ENCODE measurements at places on chromosomes 4 and X. TPM values are rescaled to one million over a fixed set of nuclear protein-coding genes. Genes with fewer than 3 reads are reported as not detected.

DNA sequence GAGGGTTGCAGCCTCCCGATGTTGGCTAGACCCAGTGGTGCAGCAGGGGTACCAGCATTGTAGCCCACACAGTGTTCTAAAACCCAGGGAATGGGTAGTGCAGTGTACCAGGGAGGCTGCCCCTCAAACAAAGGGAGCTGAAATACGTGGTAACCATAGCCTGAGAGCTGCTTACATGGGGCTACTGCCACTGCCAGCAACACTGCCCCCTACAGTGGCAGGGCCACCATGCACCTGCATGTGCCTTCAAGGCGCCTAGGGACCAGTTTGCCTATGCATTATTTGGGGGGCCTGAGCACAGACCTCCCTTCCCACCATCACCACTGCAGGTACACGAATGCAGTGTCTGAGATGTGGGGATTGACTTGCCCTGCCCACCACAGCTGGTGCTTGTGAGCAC is 21.0 kb upstream of the BMP15 start:
- no peak for DNase-seq

DNA sequence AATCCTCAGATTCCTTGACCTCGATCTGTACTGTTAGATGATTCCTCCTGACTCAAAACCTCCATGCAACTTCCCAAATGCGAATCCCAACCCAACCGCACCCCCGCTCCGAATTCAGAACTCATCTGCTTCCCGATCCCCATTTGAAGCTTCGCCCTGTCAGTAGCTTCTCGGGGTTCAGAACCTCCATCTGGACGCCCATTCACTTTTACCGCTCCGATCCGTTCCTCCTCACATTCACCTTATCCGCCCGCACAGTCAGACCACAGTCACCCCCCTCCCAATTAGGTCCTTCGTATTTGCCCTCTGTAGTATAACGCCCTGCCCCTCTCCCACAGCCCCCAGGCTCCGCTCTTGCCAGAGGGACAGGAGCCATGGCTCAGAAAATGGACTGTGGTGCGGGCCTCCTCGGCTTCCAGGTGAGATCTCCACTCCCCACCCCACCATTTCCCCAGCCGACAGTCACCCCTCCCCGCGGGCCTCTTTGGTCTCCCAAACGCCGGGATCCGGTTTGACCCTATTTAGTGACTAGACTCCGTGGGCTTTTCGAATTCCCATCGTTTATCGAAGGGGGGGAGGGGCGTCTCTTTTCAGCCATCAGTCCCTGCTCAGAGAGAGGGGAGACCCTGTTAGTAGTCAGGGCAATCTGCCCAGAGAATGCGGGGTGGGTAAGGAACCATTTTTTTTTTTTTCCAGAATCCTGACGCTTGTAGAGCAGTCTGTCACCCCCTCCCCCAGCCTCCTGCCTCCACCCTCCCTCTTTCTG is 691 bp downstream of the MAGED1 start:
- peak; percentile 17 for DNase-seq

DNA sequence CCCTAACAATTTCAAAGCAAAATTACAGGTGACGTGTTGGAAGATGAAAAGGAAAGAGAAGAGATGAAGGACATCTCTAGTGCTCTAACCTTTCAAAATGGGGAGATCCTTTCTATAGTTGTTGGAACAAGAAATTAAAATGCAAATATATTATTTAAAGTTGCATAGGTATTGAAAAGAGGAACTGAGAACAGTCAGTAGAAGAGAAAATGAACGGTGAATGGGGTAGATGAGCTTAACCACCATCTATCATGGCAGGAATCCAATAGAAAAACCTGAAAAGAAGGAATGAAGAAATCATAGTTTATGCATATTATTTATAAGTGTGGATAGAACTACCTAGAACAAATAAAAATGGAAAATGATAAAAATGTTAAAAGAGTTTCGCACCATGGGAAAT is 42.0 kb downstream of the ANXA5 start:
- no peak for DNase-seq

DNA sequence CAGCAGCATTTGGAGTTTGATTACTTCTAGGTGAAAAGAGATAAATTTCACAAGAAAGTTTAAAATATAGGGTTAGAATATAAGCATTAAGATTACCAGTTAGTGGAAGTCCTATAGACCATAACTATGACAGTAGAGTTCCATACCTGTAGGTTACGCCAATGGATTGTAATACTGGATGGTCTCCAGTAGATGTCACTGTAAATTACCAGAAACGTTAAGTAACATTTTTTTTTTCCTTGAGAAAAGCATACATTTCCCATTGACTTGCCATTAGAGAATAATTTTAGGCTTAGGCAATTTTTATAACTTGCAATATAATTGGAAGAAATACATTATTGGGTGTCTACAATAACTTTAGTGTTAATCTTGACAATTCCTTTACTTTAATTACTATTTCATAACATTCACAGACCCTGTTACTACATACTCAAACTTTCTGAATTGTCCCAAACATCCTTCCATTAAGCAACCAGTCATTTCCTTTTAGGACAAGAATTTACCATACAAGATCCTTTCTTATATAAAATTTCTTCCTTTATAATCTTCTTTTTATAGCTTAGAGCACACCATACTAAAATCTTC is 304.1 kb upstream of the TECRL start:
- no peak for DNase-seq

DNA sequence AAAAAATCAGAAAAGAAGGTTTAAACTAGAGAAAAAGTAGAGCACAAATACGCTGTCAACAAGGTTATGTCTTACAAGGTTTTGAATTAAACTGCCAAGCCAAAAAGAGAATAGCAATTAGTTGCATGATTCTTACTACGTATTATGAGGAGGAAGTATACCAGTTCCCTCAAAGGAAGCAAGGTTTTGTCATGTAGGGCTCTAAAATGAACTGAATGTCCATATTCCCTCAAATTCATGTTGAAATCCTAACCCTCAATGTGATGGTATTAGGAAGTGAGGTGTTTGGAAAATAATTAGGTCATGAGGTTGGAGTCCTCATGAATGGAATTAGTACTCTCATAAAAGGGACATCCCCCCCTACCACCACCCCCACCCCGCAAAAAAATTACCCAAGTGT is 201.0 kb downstream of the FBXW7 start:
- no peak for DNase-seq

- no peak for DNase-seq
Observed at GRCh38 chr4:71648923-71649322, 135.0 kb downstream of the GC start.

DNA sequence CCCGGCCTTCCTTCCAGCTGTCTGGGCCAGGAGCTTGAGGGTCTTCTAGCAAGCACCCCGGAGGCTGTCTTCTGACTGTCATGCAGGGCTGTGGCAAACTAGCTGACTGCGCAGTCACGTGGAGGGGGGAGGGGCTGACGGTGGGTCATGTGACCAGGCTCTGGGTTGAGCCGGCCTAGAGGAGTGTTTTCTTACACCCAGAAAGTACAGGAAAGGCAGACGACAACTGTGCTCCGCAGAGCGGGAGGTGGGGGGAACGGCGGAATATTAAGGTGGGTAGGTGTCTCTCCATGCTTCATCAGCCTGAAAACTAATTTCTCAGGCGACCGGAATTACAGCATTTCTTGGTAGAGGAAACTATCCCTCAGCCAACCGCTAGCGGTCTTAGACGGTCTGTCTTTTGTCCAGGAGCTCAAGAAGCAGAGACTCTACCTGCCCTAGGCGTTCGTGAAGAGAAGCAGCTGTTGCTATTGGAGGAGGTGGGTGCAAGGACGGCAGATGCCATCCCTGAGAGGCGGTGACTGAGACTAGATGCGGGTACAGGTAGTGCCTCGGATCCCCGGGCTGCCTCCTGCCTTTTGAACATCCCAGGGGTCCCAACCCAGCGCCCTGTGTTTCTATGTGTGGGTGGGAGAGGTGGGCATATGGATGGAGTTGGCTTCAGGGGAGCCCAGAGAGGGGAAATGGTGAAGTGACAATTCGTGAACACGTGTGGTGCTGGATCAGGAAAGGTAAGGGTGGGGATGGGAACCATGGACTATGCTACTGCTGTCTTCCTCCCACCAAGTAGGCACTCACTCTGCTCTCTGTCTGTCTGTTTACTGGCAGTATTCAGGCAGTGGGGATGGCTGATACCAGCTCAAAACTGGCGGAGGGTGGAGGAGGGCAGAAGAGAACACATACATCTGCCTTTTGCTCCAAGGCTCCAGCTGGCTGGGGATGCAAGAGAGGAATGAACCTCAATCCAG is 8.8 kb downstream of the GPRASP1 start:
- peak; percentile 86 for DNase-seq

DNA sequence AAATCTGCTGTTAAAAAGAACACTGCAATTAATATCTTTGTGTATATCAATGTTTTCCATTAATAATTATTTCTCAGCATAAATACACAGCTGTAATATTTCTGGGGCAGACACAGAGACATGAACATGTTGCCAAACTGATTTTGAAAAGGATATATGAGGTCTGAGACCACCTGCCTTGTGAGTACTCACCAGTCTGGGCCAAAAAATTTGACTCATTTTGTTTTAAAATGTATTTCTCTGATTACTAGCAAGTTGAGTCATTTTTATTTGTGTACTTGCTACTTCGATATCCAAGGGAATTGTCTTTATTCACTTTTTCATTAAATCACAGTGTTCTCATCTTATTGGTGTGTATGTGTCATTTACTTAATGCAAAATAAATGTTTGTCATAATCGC is 8.5 kb upstream of the RAI2 start:
- no peak for DNase-seq

GRCh38 chrX:76657499-76657898 is 230.0 kb downstream of the MAGEE1 start:
- no peak for DNase-seq

GRCh38 chr4:125316401-125316790 is 1.6 kb downstream of the FAT4 start:
- DNase-seq, result no peak

GRCh38 chrX:147838465-147839131 is 73.1 kb upstream of the FMR1 start:
- DNase-seq, result no peak

DNA sequence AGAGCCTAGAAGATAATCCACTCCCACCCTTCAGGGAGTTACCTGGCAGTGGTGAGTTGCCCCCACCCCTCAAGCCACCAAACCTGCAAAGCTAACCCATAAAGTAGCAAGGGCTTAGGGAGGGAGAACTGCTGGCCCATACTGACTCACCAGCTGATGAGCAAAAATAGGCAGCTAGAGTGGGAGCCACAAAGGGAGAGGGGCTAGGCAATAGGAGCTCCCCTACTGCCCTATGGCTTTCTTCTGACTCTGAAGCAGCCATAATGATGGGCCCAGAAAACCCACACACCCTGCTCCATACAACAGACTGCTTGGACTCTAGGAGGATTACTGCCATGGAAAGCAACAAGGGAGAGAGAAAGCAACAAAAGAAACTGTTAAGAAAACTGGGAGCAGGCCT is 8.0 kb downstream of the SNX12 start:
- DNase-seq, result no peak

DNA sequence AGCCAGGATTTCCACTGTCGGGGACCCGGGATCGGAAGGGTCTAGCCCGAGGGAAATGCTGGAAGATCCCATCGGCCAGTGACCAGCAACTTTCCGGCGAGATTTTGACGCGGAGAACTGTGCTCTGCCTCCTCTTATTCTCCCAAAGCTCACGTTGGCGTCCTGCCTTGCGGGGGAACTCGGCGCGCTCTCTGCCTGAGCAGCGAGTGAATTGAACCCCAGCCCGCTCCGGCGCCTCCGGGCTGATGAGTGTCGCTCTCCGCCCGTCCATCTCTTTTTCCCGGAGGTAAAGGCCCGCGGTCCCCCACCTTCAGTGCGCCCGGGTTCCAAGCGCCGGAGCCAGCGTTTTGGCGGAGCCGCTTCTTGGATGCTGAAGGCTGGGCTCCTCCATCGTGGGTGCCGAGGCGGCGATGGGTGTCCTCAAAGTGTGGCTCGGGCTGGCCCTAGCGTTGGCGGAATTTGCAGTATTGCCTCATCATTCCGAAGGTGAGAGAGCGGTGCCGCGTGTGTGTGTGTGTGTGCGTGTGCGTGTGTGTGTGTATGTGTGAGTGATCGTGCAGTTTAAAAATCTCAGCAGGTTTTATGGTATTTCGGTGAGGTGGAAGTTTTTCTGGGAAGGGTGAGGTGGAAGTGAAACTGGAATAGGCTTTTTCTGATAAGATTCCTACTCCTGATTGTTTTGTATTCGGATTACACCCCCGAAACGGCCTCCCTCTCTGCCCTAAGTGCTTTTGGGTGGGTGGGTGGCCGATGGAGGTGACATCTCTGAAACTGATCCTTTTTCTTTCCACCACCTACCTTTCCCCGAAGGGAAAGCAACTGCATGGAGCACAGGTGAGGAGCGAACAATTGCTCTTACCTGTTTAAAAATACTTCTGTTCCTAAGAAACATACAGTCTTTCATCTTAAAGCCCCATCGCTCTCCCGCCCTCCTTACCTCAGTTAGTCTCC is 752 bp downstream of the FRAS1 start:
- peak; percentile 33 for DNase-seq

SUV39H1 gene
- 33.2 TPM for total RNA-seq

- DNase-seq, result no peak
Observed at GRCh38 chr4:158710814-158711213, 12.4 kb downstream of the PPID start.

DNA sequence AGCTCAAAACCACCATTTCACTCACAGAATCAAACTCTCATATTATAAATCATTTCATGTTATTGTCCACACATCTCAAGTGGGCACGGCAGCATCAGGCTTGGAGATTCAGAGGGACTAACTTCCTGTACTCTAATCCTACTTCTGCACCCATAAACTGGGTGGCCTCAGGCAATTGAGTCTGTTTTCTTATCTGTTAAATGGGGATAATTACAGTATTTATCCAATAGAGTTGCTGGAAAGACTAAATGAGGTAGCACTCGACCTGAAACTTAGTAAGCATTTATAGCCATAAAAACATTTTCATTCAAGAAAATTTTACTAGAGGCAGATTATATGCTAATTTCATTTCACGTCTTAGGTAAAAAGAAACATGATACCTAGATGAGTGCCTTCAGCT is 13.0 kb downstream of the TBC1D1 start:
- no peak for DNase-seq

GRCh38 chrX:48451708-48452107 is 18.4 kb downstream of the SLC38A5 start:
- DNase-seq, result no peak

DNA sequence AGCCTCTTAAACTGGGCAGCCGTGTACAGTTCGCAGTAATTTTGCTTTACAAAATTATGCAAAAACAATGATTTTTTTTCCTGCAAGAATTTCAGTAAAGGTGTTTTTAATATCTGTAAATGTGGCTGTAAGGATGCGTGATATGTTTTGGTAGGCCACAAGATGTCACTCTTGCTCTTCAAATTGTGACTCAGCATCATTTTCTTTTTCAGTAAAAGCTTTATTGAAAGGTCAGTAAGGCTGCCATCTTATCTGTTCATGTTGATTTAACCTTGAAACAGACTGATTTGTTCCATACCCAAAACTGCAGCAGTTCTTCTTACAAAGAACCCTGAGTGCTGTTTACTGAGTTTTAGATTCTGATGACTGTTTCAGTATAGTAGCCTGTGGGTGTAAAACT is 39.9 kb downstream of the TXLNG start:
- no peak for DNase-seq

DNA sequence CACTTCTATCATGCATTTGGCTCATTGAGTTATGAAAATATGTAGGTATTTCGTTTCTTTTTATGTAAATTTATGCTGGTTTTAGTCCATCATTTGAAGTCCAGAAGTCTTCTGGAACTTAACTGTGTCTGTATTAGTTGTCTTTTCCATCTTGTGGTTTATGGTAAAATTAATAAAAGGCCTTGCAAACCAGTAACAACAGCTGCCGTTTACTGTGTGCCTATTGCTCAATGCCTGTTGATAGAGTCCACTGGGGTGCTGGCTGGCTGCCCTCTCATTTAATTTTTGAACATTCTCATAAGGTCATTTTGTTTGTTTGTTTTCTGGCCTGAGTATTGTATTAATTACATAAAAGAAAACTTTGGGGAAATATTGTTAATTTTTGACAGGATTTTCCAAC is 98.0 kb downstream of the NAA11 start:
- DNase-seq, result no peak

All from activated CD4-positive, alpha-beta memory T cell treated with anti-CD3 and anti-CD28 coated beads, Interleukin-2, amount 10 ng/mL, durations not matched to agents 7 days and 5 days (primary cell).